ENCODE measurements at places on chromosomes 12 and 14.

DNA sequence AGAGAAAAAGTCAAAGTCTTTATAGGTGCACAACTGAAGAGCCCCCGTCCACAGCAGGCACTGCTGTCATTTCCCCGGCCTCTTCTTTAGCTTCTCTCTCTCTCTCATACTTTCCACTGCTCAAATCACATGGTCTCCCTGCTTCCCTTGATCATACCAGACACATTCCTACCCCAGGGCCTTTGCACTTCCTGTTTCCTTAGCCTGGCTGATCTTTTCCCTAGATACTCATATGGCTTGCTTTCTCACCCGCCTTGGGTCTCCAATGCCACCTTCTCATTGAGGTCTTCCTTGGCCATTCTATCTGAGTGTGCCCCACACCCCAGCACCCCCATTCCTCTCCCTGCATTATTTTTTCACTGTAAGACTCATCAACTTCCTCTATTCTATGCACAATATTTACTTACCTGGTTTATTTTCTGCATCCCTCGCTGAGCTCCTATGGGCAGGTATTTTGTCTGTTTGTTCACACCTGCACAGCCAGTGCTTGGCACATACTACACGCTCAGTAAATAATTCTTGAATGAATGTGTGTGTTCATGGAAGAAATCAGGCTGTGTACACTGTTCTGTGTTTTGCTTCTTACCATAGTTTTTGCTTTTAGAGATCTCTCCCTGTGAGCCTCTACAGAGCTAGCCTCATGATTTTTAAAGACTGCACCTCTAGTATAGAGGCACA lies 31.9 kb downstream of the SERPINA1 start:
- no peak overlapping the region for H3K27ac ChIP-seq
- no peak overlapping the region for H3K4me3 ChIP-seq
- no peak for DNase-seq
- H3K4me1 ChIP-seq, result no peaks in the 10 kb centered on the region

- H3K36me3 ChIP-seq, result peaks cover 15% of the 10 kb centered on the region
- no peaks in the 10 kb centered on the region for H3K27me3 ChIP-seq
- DNase-seq, result no peak
- no peak overlapping the region for H3K27ac ChIP-seq
Measured at GRCh38 chr12:89933911-89934310, 225.3 kb upstream of the ATP2B1 start.

GRCh38 chr12:70590051-70590450 lies 47.2 kb downstream of the PTPRB start:
- no peak overlapping the region for H3K27ac ChIP-seq
- H3K4me3 ChIP-seq, result no peak overlapping the region

DNA sequence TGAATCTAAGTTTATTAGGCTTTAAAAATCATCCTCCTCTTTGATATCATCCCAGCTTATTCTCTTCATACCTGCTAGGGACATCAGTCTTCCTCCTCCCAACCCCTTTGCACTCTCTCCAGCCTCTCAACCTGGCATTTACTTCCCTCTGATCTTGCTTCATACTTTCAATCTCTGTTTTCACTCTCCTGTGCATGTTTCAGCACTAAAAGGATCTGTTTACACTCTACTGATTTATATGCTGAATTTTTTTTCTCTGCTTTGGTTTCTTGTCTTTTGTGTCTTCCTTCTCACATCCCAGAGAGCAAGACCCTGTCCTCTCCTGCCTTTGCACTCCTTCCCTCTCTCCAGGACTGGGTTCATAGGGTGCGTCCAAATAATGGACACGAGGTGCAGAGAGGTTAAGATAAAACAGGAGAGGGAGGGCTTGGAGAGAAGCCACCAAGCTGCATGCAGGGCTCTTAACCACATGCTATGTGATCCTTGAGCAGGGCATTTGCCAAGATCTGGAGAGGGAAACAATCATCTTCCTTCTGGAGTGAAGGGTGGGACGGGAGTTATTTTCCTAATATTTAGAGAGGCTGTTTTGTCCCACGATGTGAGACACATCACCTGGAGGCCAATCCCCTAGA lies 3.0 kb upstream of the CISTR start:
- peaks cover 13% of the 10 kb centered on the region for H3K4me1 ChIP-seq
- H3K27ac ChIP-seq, result no peak overlapping the region
- DNase-seq, result no peak
- no peaks in the 10 kb centered on the region for H3K36me3 ChIP-seq

- H3K27me3 ChIP-seq, result no peaks in the 10 kb centered on the region
- peak; percentile 40 for DNase-seq
- H3K4me3 ChIP-seq, result no peak overlapping the region
Measured at GRCh38 chr14:72752034-72752412, 141.9 kb downstream of the DPF3 start.

DNA sequence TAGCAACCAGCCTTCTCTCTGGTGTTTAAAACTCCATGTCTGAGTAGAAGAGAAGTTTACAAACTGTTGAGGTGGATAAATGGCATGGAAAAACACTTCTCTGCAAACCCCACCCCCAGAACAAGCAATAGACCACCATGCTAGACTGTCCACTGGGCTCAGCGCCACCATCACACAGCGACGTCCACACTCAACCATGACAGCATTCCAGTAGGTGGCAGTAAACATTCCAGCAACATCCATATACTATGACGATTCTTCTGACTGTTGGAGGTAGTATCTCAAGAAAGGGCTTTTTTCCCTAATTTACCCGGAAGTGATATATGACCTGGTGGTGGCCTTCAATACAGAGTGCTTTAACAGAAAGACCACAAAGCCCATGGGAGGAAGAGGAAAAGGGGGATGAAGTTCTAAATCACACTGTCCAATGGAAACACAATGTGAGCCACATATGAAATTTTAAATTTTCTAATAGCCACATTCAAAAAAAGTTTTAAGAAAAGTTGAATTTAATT lies 152.2 kb downstream of the SLC15A4 start:
- DNase-seq, result no peak
- H3K4me3 ChIP-seq, result no peak overlapping the region
- no peak overlapping the region for H3K27ac ChIP-seq
- no peaks in the 10 kb centered on the region for H3K36me3 ChIP-seq
- H3K27me3 ChIP-seq, result no peaks in the 10 kb centered on the region

- H3K4me1 ChIP-seq, result no peaks in the 10 kb centered on the region
- no peak for DNase-seq
- no peak overlapping the region for H3K27ac ChIP-seq
- no peaks in the 10 kb centered on the region for H3K27me3 ChIP-seq
Measured at GRCh38 chr12:38544330-38545066, 227.9 kb downstream of the ALG10B start.

GRCh38 chr12:65953631-65954030 lies 129.3 kb downstream of the HMGA2 start:
- no peaks in the 10 kb centered on the region for H3K27me3 ChIP-seq
- H3K4me3 ChIP-seq, result no peak overlapping the region
- peaks cover 6% of the 10 kb centered on the region for H3K4me1 ChIP-seq
- no peak for DNase-seq
- no peak overlapping the region for H3K27ac ChIP-seq

DNA sequence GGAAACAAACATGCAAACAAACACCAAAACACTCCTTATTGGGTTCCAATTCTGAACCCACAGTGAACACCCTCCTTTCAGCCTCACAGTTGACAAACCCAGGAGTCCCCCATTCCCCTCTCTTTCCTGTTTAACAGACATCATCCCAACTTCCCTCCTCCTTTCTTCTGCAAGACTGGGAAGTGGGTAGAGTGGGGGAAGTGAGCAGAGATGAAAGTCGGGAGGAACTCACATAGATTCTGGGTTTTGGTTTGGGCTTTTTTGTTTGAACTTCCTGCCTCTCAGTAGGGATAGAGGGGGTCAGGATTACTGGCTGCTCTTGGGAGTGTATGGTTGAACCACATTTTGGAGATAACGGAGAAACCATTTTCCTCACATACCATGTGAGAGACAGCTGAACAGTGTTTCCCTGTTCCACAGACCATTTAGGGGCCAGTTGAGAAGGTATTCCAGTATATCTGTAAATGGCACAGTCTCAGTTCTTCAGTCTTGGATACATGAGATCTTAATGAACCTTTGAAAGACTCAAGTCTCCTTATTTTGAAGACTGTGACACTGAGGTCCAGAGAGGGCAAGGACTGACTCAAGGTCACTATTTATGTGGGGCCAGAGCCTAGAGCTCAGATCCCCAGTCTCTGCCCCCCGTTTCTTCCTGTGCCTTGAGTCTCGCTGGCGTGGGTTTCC lies 3.9 kb upstream of the GPR84 start:
- DNase-seq, result no peak
- H3K27ac ChIP-seq, result peak overlapping the region; percentile 15
- H3K27me3 ChIP-seq, result no peaks in the 10 kb centered on the region
- no peaks in the 10 kb centered on the region for H3K36me3 ChIP-seq
- peaks cover 42% of the 10 kb centered on the region for H3K4me1 ChIP-seq
- H3K4me3 ChIP-seq, result peak overlapping the region; percentile 63

GRCh38 chr12:80894179-80894578 lies 43.6 kb downstream of the LIN7A start:
- H3K27me3 ChIP-seq, result no peaks in the 10 kb centered on the region
- H3K36me3 ChIP-seq, result no peaks in the 10 kb centered on the region

DNA sequence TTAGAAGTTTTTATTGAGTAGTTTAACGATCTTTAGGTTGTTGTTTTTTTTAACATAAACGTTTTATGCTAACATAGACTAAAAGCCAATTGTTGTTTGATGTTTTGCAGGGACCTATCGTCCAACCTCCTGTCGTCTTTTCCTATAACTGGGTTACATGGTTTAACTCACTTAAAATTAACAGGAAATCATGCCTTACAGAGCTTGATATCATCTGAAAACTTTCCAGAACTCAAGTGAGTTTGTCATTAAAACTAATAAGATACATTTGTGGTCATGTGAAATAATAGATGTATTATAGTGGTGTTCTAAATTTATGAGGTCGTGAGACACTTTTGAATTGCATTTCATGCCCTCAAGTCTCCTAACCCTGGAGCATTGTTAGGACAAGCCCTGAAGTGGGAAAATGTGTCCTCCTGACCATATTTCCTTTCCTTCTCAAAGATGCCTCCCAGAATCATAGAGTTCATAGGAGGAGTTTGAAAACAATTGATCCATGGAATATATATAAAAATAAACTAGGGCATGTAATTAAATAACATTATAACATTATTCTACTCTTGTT lies 84.9 kb downstream of the ZFC3H1 start:
- H3K4me3 ChIP-seq, result no peak overlapping the region
- no peak for DNase-seq
- no peak overlapping the region for H3K27ac ChIP-seq
- no peaks in the 10 kb centered on the region for H3K36me3 ChIP-seq
- H3K27me3 ChIP-seq, result no peaks in the 10 kb centered on the region

All from stimulated activated naive B cell treated with anti-CD40 and anti-IgM and Interleukin-4, amounts not matched to agents 10 μg/mL and 1 μg/mL and 100 μg/mL, for 72 hours (primary cell).